ENCODE measurements at places on chromosomes 5 and 9.

DNA sequence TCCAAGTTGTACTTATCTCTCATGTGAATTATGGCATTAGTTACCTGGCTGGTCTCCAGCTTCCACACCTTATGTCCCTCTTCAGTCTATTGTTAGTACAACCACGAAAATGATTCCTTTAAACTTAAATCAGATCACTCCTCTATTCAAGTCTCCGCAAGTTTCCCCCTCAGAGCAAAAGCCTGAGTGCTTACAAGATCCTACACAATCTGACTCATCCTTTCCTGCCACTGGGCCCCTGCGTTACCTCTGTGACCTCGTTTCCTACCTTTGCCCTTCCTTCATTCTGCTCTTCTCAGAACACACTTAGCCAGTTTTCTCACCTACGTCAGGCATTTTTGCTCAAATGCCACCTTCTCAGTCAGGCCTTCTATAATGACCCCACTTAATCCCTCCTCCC is 45.1 kb upstream of the GLIS3 start:
- DNase-seq, result no peak

DNA sequence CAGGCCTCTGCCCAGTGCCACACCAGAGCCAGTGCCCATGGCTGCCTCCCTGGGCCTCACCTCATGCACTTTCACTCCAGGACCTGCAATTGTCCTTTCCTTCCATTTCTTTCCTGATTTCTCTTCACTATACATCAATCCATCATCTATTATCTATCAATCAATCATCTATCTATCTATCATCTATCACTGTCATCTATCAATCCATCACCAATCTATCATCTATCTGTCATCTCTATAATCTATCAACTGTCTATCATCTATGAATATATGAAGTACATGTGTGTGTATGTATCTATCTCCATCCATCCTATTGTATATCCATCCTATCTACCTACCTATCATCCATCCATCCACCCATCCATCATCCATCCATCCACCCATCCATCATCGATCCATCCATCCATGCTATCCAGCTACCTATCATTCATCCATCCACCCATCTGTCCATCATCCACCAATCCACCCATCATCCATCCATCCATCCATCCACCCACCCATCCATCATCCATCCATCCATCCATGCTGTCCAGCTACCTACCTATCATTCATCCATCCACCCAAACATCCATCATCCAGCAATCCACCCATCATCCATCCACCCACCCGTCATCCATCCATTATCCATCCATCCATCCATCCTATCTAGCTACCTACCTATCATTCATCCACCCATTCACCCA is 26.9 kb downstream of the SLC6A3 start:
- DNase-seq, result no peak

- DNase-seq, result no peak
These were observed 161.5 kb downstream of the FBN2 start for GRCh38 chr5:128376577-128376976.

DNA sequence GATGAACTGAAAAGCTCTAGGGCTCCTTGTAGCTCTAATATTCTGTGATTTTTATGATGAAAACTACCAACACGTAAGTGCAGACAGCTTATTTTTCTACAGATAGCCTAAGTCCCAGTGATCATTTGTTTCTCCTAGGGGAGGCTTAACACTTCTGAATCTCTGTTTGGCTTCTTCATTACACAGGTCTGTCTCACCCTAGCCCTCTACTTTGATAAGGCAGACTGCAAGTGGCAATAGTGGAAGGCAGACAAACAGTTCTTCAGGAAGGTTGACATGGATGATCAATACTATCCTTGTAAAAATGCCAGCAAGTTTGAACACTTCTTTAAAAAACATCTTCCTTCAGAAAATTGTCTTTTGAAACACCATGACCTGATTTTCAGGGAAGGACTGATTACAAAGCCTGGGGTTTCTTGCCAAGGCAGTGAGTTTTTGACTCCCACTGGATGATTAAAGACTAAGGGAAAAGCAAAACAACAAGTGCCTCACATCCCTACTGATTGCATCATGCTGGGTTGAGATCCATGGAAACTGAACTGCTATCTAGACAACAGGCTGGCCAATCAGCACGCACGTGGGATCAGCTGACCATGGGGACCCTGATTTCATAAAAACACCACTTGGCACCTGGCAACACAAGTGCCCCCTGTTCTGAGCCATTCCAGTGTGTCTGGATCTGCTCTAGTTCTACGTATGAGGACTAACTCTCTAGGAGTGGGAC is 212.2 kb downstream of the SMARCA2 start:
- DNase-seq, result no peak

- DNase-seq, result no peak
These were observed 30.8 kb downstream of the ANKRD33B start for GRCh38 chr5:10594591-10595210.

- DNase-seq, result no peak
These were observed 182.9 kb upstream of the MAP1B start for GRCh38 chr5:71924325-71924724.

DNA sequence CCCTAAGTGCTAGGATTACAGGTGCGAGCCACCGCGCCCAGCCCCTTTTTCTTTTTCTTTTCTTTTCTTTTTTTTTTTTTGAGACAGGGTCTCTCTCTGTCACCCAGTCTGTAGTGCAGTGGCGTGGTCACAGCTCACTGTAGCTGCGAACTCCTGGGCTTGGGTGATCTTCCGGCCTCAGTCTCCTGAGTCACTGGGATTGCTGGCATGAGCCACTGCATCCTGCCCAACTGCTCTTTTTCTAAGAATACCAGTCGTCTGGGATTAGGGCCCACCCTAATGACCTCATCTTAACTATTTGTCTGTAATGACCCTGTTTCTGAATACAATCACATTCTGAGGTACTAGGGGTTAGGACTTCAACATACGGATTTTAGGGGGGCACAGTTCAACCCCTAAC is 34.1 kb upstream of the NANS start:
- DNase-seq, result no peak

GRCh38 chr9:68595868-68596267 is 55.2 kb upstream of the TMEM252 start:
- DNase-seq, result no peak

- DNase-seq, result no peak
These were observed 29.0 kb downstream of the SLC31A2 start for GRCh38 chr9:113179839-113180238.

GRCh38 chr9:134288746-134289145 is 37.5 kb upstream of the RXRA start:
- no peak for DNase-seq

DNA sequence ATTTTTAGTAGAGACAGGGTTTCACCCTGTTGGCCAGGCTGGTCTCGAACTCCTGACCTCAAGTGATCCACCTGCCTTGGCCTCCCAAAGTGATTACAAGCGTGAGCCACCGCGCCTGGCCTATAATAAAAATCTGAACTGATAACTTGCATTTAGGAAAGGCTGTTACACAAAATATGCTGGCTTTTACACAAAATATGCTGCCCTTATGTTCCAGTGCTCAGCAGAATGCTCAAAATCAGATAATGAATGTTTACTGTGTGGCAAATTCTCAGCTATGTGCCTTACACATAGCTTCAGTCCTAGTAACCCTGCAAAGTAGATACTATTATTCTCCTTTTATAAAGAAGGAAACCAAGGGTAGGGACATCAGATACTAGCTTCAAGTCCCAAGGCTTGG is 141.3 kb upstream of the MSX2 start:
- DNase-seq, result no peak

DNA sequence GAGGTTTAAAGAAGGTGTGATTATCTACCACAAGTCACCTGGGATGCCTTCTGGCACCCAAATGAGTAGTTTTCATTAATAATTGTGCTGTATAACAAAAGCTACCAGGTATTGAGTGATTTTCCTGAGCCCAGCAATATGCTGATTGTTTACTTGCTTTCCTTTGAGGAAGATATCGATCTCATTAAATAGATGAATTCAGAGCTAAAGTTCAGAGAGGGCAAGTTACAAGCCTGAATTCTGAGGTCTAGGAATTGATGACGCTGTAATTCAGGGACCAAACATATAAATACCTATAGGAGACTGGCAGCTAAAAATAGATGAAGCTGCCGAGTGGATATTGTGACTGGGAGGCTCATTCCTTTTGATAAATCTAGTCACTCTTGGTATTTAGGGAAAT is 1.1 kb downstream of the ERCC6L2 start:
- no peak for DNase-seq

DNA sequence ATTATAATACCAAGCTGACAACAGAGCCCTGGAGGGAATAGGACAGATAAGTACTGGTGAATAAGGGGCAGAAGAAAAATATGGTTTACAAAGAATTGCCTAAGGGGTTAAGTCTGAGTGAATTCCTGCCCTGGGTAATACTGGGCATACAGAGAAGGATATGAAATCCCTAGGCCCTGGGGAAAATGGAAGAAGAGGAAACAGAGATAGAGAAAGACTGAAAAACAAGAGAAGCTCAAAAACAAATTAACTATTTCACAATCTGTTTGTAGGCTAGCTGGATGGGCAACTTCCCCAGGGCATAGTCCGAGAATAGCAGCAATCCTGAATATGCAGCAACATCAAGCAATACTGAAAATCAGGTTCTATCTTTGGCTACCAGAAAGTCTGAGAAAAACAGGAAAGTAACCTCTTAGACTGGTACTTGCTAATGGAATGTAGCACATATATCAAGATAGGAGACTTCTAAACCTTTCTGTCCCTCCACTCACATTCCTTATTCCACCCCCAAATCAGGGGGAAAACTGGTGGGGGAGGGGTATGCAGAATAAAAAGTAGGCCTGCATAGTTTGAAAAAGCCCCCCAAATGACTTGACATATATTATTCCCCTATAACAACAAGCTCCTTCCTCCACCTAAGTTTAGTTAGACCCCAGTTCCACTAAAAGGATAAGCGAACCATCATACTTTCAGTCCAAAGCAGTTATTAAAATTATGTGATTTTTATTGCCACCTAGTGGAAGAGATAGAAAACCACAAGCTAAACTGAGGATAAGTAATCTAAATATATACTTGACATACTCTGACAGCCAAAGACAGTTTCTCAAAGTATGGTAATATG is 20.6 kb downstream of the SLC38A9 start:
- DNase-seq, result no peak

GRCh38 chr5:36389245-36389644 is 87.5 kb upstream of the RANBP3L start:
- DNase-seq, result no peak

- DNase-seq, result no peak
These were observed 478.1 kb upstream of the SMC2 start for GRCh38 chr9:103615994-103616393.

- no peak for DNase-seq
These were observed 198.6 kb upstream of the SH3GL2 start for GRCh38 chr9:17380126-17380861.

- DNase-seq, result no peak
These were observed 741.9 kb downstream of the IRX1 start for GRCh38 chr5:4337519-4337918.

DNA sequence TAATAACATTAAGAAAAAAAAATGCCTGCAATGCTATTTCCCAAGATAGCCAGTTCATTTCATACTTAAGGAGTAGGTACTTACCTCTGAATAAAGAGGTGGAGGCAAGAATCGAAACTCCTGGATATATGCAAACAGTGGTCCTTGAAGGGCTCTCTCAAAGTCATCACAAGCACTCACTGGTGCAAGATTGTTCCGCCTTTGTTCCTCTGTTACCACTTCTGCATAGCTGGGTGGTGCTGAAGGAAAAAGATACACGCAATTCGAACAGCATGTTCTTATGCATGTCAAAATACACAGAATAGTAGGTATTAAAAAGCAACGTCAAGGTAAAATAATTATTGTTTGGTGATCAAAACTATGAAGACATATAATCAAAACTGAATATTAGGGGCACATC is 9.5 kb downstream of the ARRDC3 start:
- DNase-seq, result no peak

DNA sequence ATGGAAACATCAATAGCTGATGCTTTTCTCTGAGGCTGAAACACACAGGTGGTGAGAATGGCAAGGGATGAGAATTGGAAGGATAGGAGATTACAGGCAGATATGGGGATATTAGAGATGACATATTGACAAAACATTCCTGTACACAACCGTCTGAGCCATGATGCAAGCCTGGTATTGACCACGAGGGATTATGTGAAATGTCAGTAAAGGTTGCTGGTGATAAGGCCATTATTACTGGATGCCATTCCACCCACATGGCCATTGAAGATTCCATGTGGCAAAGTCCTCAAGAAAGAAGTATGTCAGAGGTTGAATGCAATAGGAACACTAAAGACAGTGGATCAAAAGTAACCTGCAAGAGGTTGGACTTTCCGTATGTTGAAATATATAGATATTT is 15.7 kb downstream of the GRAMD2B start:
- no peak for DNase-seq

DNA sequence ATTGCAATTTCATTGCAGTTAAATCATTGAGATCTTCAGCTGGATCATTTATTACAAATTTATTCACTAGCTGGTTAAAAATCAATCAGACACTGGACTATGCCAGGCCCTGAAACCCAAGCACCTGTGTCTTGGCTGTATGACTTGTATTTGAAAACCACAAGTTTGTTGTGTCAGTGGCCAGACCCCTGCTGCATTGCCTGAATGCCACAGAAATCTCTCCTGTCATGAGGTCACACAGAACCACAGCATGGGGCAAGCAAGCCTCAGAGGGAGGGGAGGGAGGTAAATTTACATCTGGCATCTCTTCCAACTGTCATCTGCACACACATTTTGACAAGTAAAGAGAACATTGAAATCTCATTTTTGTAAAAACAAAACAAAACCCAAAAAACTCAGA is 90.0 kb downstream of the ARRDC3 start:
- no peak for DNase-seq

DNA sequence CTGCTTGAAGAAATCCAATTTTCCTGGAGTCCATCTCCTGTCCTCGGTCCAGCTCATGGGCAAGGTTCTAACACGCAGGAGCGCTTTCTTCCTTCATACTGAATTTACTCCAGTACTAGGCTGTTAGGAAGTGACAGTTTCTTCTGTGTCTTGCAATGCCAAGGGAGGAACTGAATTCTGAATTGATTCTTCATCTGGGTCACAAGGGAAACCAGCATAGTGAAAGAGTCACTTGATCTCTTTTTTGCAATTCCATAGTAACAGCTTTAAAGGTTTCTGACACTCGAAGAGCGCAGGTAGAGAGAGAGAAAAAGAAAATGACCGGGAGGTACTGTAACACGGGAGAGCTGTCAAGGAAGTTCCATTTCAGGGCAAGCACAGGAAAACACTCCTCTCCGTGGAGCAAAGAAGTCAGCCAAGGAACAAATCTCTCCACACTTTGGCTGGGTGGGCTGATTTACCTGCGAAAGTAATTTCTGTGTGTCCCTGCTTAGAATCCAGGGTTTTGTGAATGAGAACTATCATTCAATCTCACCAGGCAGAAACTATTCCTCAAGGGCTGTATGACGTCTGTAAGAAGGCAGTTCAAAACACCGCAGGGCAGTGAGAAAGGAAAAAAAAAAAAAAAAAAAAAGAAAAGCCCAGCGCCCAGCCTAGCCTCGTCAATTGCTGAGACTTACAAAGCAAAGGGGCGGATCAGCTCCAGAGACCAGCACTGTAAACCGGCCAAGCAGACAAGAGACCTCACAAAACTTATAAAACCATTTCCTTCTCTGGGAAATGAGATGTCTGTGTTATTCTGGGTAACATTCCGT is 617.8 kb downstream of the PDE4D start:
- no peak for DNase-seq
